Cardiac muscle cell (in vitro differentiated cells and primary cell): ENCODE measurements at places on chromosomes 7 and 10.
A peak's percentile ranks its signal among the peaks of the same experiment; 100 is the strongest.

DNA sequence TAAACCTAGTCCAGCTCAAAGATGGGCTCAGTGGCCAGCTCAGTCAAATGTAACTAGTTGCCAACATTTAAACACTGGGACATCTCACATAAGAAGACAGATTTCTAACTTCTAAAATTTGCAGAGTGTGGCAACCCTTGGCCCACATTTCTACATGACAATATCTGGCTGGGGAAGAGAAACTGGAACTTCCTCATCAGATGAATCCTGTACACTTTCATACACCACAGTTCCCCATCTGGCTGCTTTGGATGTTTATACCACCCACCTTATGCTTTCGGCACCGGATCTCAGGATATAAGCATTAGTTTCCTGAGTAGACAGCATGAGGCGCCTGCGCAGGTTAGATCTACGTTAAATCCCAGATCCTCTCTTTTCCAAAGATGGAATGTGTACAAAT is 199.3 kb downstream of the PRKG1 start:
- H3K27ac ChIP-seq, result no peak overlapping the region
- no peak for DNase-seq
- H3K27me3 ChIP-seq, result no peaks in the 10 kb centered on the region

- no peaks in the 10 kb centered on the region for H3K36me3 ChIP-seq
- H3K4me3 ChIP-seq, result no peak overlapping the region
- H3K4me1 ChIP-seq, result peaks cover 4% of the 10 kb centered on the region
- H3K27ac ChIP-seq, result no peak overlapping the region
Observed at GRCh38 chr10:49287689-49288340, 11.2 kb upstream of the C10orf71 start.

DNA sequence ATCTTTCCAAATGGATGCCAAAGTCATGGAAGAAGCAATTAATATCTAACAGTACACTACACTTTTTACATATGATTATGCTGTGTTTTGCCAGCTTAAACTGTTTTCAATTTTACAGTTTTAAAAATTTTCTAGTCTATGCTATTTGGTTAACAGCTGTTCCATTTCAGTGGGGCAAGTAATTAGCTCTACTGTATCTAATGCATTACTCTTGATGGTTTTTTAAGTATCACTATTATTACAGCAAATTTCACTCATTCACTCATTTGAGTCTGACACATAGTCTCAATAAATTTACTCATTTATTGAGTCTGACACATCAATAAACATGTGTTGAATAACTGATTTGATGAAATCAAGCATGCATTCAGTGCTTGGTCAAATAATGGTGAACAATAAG is 155.8 kb downstream of the RNF133 start:
- H3K4me1 ChIP-seq, result no peaks in the 10 kb centered on the region
- no peaks in the 10 kb centered on the region for H3K36me3 ChIP-seq
- H3K4me3 ChIP-seq, result no peak overlapping the region
- DNase-seq, result no peak

DNA sequence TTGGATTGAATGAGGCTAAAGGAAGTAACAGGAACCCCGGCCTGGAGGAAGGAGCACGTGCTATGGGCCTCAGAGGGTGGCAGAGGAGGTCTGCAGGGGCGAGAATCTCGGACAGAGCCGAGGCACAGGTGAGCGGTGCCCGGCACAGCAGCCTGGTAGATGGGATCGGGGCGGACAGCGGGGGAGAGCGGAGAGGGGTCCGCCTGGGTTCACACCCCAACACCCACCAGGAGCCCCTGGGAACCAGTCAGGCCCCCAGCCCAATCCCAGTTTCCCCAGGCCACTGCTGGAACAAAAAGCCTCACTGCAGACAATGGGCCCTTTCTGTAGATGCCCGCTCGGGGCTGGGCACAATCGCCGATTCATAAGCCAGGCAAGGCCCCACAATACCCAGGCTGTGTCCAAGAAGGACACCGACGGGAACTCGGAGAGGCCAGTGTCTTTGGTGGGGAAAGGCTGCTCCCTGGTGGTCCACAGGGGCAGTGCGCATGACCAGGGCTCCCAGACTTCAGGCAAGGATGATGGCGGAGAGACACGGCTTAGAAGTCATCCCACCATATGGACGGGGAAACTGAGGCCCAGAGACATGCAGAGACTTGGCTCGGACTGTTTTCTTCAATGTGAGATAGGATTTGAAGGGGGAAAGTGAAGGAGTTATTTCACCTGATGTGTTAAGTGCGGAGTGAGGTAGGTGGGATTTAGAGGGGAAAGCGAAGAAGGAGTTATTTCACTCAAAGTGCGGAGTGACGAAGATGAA is 106.9 kb upstream of the GPR26 start:
- H3K36me3 ChIP-seq, result no peaks in the 10 kb centered on the region
- no peaks in the 10 kb centered on the region for H3K27me3 ChIP-seq
- DNase-seq, result peak; percentile 72
- H3K27ac ChIP-seq, result no peak overlapping the region

GRCh38 chr10:114257498-114257897 is 18.4 kb downstream of the VWA2 start:
- H3K4me3 ChIP-seq, result no peak overlapping the region
- H3K27me3 ChIP-seq, result no peaks in the 10 kb centered on the region
- no peak overlapping the region for H3K27ac ChIP-seq
- no peak for DNase-seq

- no peak overlapping the region for H3K27ac ChIP-seq
- H3K4me3 ChIP-seq, result no peak overlapping the region
- H3K27me3 ChIP-seq, result no peaks in the 10 kb centered on the region
- DNase-seq, result no peak
Observed at GRCh38 chr7:34756691-34757090, 98.7 kb downstream of the NPSR1 start.

DNA sequence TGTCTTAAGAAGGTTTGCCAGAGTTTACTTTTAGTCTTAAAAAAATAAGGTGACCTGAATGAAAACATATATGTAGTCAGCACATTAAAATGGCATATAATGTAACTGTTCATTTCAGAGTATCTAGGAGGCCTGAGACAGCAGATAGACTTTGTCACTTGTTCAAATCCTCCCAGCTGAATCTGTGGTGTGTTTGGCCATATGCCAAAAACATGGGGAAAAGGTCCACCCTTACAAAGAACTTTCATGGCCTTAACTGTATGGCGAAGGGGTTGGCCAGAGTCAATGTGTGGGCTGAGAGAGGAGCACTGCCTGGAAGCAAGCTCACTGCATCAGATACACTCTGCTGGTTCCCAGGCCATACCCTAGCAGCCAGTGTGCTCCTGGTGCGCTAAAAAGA is 113.7 kb downstream of the ALOX5 start:
- H3K36me3 ChIP-seq, result no peaks in the 10 kb centered on the region
- no peaks in the 10 kb centered on the region for H3K4me1 ChIP-seq
- H3K27me3 ChIP-seq, result no peaks in the 10 kb centered on the region
- no peak for DNase-seq
- no peak overlapping the region for H3K4me3 ChIP-seq

DNA sequence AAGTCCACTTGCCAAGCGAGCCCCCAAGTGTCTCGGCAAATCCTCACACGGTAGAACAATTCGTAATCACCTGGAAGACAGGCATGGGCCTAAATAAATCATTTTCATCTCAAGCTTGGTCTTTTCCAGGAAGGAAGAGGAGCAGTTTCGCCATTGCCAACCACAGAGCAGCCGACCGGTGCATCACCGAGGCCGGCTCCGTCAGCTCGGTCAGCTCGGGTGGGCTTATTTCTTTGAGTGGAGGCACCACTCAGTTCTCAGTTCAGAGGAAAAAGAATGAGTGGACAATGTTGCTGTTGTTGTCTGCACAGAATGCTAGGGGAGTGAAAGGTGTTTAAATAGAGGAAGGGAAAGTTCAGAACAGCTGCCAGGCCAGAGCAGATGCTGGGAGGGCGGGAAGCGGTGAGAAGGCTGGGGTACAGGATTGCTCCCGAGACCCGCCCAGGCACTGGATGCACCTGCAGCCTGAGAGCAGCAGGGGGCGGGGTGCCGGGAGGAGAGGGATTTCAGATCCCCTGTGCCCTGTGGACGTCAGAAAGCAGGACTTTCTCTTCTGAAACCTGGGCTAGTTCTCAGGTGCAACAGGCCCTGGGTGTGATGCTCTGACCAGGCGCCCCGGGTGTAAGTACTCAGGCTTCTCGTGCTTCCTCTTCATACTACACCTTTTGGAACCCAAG is 17.7 kb upstream of the IGFBP3 start:
- H3K27me3 ChIP-seq, result no peaks in the 10 kb centered on the region
- no peaks in the 10 kb centered on the region for H3K4me1 ChIP-seq
- no peak overlapping the region for H3K4me3 ChIP-seq
- no peak for DNase-seq
- H3K27ac ChIP-seq, result no peak overlapping the region
- no peaks in the 10 kb centered on the region for H3K36me3 ChIP-seq

DNA sequence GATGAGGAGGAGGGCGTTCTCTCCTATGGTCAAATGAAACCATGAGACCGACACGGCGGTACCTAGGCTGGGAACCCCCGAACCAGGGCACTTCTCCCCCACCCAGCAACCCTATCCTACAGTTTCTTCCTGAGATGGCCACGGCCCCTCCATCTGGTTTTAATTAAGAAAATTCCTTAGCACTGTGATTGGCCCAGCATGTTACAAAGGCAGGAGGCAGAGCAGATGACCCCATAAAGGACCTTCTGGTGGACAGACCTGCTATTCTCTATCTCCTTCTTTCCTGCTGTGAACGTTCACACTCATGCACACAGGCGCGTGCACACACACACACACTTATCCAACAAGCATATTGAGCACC is 129.4 kb downstream of the RGS10 start:
- H3K27me3 ChIP-seq, result no peaks in the 10 kb centered on the region
- peak overlapping the region; percentile 70 for H3K27ac ChIP-seq
- no peaks in the 10 kb centered on the region for H3K36me3 ChIP-seq
- no peak overlapping the region for H3K4me3 ChIP-seq
- H3K4me1 ChIP-seq, result peaks cover 11% of the 10 kb centered on the region

DNA sequence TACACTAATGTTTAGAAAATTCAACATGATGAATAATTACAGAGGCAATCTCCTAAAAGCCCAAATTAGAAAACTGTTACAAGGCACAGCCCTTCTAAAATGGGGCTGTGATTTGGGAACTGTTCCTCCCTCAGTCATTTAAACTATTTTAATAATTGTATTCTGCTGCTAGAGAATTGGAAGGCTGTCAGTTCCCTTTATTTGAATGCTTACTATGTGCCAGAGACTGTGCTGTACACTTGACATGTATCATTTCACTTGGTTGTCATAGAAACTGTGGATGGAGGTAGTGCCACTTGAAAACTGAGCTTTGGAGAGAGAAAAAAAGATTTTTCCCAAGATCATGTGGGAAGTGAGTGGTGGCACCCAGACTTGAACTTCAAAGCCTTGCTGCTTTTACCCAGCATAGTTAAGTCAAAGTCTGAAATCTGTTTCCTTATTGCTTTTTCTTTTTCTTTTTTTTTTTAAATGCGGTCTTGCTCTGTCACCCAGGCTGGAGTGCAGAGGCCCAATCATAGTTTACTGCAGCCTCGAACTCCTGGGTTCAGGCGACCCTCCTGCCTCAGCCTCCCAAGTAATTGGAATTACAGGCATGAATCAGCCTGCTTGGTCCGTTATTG is 23.6 kb downstream of the UBE2D1 start:
- H3K4me1 ChIP-seq, result no peaks in the 10 kb centered on the region
- H3K27me3 ChIP-seq, result no peaks in the 10 kb centered on the region
- H3K4me3 ChIP-seq, result no peak overlapping the region
- H3K36me3 ChIP-seq, result peaks cover 2% of the 10 kb centered on the region
- no peak for DNase-seq

- H3K4me1 ChIP-seq, result no peaks in the 10 kb centered on the region
- H3K27me3 ChIP-seq, result no peaks in the 10 kb centered on the region
- no peak overlapping the region for H3K27ac ChIP-seq
- no peak for DNase-seq
- no peaks in the 10 kb centered on the region for H3K36me3 ChIP-seq
- no peak overlapping the region for H3K4me3 ChIP-seq
Observed at GRCh38 chr10:53786236-53786900, 1013.8 kb upstream of the MBL2 start.

- H3K36me3 ChIP-seq, result no peaks in the 10 kb centered on the region
- no peak overlapping the region for H3K4me3 ChIP-seq
- no peak overlapping the region for H3K27ac ChIP-seq
Observed at GRCh38 chr7:108136191-108136688, 6.1 kb upstream of the LAMB4 start.

DNA sequence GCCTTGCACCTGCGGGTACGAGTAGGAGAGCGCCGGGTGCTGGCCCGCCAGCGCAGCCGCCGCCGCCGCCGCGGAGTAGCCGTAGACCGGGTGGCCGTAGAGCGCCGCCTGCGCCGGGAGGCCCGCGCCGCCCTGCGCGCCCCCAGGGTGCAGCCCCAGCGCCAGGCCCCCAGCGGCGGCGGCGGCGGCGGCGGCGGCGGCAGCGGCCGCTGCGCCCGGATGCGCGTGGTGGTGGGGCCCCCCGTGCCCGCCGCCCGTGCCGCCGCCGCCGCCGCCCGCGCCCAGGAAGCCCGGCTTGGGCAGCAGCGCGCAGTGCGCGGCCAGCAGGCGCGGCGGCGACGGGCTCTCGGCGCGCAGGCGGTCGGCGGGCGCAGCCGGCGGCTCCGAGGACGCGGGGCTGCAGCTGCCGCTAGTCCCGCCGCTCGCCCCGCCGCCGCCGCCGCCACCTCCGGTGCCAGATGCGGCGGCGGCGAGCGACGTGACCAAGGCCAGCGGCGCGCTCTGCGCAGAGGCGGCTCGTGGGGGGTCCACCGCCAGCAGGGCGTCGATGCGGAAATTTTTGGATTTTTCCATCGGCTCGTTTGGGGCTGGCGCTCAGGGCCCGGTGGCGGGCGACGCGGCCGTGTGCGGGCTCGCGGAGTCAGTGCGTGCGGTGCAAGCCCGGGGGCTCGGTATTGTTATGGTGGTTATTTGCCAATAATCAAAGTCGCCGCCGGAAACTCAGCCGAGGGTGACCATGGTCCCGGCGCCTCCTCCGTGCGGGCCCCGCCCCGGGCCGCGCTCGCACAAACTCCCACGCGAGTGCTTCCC is 480 bp downstream of the MNX1 start:
- H3K27ac ChIP-seq, result no peak overlapping the region
- H3K4me1 ChIP-seq, result no peaks in the 10 kb centered on the region

DNA sequence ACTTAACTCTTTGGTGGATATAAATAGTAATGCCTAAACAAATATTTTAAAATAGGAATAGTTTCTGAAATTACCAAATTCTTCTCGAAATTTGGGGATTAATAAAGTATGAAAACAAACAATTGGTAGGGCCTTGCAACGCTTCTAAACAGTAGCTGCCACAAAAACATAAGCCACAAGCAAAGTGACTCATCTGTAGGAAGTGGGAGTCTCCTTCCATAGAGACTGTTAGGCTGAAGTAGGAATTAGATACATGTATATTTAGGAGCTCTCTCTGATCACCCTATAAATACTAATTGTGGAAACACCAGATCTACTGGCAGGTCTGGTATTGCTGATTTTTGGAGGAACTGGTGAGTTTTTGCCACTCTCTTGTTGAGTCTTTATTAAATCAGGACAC is 5.7 kb upstream of the LMOD2 start:
- no peak overlapping the region for H3K27ac ChIP-seq
- H3K4me1 ChIP-seq, result peaks cover 12% of the 10 kb centered on the region
- no peaks in the 10 kb centered on the region for H3K27me3 ChIP-seq

GRCh38 chr10:114708717-114709335 is 50.8 kb upstream of the ABLIM1 start:
- H3K27me3 ChIP-seq, result no peaks in the 10 kb centered on the region
- DNase-seq, result peak; percentile 71
- no peak overlapping the region for H3K27ac ChIP-seq
- H3K36me3 ChIP-seq, result no peaks in the 10 kb centered on the region
- H3K4me1 ChIP-seq, result peaks cover 24% of the 10 kb centered on the region
- H3K4me3 ChIP-seq, result no peak overlapping the region
